Posterior vena cava (tissue), 2 donors: ENCODE measurements at places on chromosomes 1 and 21. TPM values are rescaled to one million over a fixed set of nuclear protein-coding genes. Genes with fewer than 3 reads are reported as not detected.

GRCh38 chr1:50930193-50930592 is 29.9 kb downstream of the FAF1 start:
- DNase-seq, result no peak

GRCh38 chr21:41847066-41847804 is 31.9 kb downstream of the PRDM15 start:
- DNase-seq, result no peak

DNA sequence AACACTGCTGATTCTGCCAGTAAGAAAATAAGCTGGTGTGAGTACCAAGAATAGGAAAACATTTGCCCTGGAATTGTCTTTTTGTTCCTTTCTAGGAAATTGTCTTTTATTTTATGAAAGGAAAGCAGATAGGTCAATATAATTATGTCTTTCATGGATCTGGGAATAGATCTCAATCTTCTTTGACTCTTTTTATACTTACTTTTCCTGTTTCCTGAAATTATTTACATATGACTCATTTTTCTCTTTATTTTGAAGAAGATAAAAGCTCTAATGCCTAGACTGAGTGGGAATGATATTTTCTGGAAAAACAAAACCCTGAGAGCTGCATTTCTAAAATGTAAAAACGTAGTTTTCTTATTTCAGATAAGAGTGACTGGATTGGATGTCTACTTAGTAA is 100.1 kb downstream of the MAN1A2 start:
- no peak for DNase-seq

- peak; percentile 86 for DNase-seq
Observed at GRCh38 chr1:155324717-155325602, 4.3 kb downstream of the RUSC1 start.

- no peak for DNase-seq
Observed at GRCh38 chr1:224753491-224753890, 137.4 kb downstream of the CNIH3 start.

DNA sequence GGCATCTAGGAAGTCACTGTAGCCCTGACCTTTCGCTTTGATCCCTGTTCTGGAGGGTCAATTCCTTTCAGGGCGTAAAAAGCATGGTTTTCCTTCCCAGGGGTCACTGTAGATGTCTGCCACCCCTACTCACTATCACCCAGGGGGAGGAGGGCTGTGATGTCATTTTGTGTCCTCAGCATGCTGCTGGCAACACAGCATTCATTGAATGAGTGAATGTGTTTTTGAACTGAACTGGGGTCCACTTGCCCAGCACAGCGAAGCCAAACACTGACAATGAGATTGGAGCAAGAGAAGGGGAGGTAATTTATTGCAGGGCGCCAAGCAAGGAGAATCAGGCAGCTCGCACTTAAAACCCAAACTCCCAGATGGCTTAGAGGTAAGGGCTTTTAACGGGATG is 78.2 kb upstream of the PGBD5 start:
- no peak for DNase-seq

DNA sequence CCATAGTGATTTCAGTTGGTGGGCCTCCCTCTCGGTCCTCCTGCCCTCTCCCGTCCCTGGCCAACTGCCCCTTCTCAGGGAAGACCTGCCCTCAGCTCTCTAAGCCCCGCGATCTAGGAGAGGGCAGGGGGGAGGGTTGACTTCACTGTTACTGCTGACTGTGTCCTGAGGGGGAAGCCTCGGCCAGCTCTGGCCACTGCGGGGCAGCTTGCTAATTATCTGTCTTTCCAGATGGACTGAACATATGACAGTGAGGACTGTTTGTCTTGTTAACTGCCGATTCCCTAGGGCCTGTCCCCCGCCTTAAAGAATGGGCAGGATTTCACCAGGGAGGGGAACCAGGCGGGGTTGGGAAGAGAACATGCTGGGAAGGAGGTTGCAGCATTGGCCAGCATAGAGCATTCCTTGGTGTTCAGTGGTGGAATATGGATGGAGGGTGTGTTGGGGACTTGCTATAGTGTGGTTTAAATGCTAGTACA is 22.9 kb downstream of the NIPAL3 start:
- no peak for DNase-seq

DNA sequence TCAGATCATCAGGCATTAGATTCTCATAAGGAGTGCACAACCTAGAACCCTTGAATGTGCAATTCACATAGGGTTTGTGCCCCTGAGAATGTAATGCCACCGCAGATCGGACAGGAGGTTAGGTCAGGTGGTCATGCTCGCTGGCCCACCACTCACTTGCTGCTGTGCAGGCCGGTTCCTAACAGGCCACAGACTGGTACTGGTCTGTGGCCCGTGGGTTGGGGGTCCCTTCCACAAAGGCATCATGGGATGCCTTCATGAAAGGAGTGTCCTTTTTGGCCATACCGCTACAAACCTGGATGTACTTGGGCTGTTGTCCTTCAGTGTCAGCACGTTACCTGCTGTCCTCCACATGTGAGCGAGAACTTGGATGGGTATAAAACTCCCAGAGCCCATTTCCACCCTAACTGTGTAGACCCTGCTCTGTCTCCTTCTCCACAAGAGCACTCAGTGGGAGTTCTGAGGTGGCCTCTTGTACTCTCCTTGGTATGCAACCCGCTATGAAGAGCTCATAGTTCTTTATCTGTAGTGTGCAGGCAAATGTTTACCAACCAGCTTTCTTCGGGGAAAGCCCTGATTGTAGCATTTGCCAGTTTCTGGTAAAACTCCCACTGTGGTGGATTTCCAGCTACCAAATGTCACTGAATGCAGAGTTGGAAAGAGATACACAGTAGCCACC is 41.7 kb upstream of the SLC19A1 start:
- DNase-seq, result no peak

GRCh38 chr21:44630440-44630839 is 3.5 kb downstream of the KRTAP10-9 start:
- peak; percentile 47 for DNase-seq

- DNase-seq, result no peak
Observed at GRCh38 chr1:40114400-40114799, 17.3 kb upstream of the PPT1 start.

DNA sequence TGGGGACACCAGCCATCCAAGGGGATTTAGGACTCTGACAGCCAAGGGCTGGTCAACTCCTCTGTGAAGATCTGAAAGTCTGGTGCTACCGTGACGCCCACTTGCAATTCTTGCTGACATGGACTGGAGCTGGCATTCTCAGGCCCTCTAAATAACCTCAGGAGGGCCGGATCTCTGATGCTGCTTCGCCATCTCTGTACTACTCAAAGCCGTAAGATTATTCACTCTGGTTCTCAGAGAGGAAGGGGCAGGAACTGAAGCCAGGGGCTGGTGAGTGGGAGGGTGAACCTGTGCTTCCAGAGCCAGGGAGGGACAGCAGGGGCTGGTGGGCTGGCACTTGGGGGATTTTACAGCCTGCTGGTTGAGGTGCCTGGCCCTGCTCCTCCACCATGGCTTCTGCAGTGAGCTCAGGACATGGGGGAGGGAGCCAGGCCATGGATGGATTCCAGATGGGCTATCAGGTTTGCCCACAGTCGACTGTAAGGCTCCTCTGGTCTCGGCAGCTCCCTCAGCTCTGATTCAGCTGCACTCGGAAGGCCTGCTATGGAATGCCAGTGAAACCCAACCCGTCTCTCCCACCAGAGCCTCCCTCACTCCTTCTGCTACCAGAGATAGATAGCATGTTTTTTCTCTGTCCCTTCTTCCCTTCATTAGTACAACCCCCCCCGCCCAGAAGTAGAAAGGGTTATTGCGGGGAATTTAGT is 84.5 kb downstream of the PLXNA2 start:
- no peak for DNase-seq

- peak; percentile 79 for DNase-seq
Observed at GRCh38 chr1:243474136-243474881, 218.5 kb downstream of the SDCCAG8 start.

- DNase-seq, result no peak
Observed at GRCh38 chr1:77509051-77509492, 173.4 kb downstream of the ZZZ3 start.

The TRIM67 gene
- not detected for total RNA-seq

The HSD3B1 gene
- not detected for total RNA-seq

The FAM131C gene
- total RNA-seq, result 1.2 TPM

The VAV3 gene
- total RNA-seq, result 7.3 TPM

The CD5L gene
- total RNA-seq, result 0.37 TPM

The MFSD2A gene
- total RNA-seq, result 1.4 TPM
